ENCODE measurements at places on chromosomes 11 and 22.

- no peak for DNase-seq
Measured at GRCh38 chr22:31105282-31105929, 2.0 kb downstream of the SELENOM start.

DNA sequence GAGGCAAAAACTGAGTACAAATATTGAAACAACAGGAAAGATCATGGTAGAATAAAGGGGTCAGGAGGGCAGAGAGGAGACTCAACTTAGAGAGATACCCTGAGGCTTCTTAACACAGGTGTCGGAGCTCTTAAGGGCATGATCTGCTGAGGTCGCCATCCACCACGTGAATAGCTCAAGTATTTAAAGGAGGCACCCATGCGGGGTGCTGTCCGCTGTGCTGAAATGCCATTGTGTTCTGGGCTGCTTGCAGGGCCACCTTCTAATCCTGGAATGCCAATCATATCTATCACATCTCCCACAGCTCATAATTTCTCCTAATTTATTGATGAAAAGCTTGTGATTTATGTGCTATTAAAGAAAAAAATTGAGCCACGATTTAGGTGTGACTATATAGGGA lies 90.2 kb downstream of the SEZ6L start:
- no peak for DNase-seq

DNA sequence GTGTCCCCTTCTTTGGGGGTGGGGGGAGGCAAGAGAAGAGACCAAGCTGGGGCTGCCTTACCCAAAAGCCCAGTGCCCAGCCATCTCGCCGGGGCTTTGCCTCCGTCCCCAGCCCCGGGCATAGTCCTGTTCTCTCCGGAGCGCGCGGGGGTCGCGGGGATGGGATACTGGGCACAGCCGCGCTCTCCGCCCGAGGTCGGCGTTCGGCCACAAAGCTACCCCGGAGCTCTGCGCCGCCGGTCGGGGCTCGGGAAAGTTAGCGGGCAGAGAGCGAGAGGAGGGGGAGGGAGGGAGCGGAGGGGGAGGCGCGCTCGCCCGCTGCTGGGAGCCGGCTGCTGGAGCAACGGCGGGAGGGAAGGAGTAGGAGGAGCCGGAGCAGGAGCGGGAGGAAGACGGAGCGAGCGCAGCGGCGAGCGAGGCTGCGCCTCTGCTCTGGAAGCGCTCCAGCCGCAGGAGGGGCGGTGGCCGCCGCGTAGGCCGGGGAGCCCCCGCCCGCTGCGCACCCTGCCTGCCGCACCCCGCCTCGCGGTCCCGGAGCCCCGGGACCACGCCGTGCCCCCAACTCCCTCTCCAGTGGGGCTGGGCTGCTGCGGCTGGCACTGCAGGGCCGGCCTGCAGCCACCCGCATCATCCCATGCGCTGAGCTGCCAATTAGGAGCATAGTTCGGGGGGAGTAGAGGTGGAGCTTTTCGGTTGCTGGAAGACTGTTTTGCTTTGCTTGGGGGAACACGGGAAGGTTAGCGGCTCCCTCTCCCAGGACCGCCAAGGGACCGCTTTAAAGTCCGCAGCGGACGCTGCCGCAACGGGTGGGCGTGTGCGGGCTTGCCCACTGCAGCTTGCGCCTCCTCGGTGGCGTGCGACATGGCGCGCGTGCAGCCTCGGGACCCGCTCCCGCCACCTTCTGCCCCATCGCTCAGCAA lies at the start of gene SCN4B:
SCN4B (minus strand) TSS at position 272 of the 920 bp plus-strand sequence; CDS start at position 122, 150 bp downstream.
- DNase-seq, result peak; percentile 94

- DNase-seq, result no peak
Measured at GRCh38 chr11:2897048-2897447, 11.5 kb upstream of the CDKN1C start.

DNA sequence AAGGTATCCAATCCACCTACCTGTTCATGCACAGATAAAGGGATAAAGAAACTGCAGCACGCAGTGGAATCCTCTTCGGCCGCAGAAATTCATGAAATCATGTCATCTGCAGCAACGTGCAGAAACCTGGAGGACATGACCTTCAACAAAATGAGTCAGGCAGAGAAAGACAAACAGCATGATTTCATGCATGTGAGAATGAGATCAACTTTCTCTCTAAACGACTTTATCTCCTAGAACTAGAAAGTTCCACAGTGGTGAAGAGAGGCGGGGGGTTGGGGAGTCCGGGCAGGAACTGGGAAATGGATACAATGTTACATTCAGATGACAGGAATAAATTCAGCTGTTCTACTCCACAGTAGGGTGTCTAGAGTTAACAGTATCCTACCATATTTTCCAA lies 9.9 kb downstream of the RGL4 start:
- no peak for DNase-seq

DNA sequence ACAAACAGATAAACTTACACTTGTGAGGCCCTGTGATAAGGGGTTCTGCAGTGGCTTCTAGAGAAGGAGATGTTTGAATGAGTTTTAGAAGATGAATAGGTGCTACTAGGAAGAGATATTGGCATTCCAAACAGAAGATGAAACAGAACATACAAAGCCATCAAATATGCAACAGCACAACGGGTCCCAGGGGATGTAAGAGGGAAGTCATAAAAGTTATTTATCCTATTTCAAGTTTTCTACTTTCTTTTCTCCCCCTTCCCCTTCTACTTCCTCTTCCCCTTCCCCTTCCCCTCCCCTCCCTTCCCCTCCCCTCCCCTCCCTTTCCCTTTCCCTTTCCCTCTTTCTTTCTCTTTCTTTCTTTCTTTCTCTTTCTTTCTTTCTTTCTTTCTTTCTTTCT lies 94.9 kb upstream of the CADM1 start:
- DNase-seq, result no peak

GRCh38 chr11:60159868-60160267 lies 23.0 kb downstream of the MS4A6A start:
- no peak for DNase-seq

- peak; percentile 71 for DNase-seq
Measured at GRCh38 chr22:36065775-36066544, 37.3 kb upstream of the RBFOX2 start.

DNA sequence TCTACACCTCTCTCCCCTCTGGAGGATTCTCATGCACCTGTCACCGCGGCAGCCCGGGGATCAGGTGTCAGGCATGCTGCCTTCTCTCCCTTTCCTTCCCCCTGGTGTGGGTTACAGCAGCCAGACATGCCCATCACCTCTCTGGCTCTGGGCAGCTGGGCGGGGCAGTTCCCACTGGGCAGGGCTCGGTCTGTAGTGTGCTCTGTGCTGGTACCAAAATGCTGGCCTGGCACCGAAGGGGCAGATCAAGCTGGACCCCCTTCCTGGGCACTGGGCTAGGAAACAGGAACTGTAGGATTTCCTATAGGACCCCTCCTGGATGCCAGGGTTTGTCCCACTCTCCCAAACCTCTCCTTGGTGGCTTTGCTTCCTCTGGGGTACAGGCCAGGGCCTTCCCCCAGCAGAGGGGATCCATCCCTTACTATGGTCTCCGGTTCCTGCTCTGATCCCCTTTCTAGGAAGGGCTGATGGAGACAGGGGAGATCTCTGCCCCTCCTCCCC lies 821 bp downstream of the GAL3ST1 start:
- DNase-seq, result peak; percentile 60
